ENCODE measurements at places on chromosomes 3 and 15. TPM values are rescaled to one million over a fixed set of nuclear protein-coding genes. Genes with fewer than 3 reads are reported as not detected.

TIPARP gene
- total RNA-seq = 56.5 TPM

TGM4 gene
- not detected for total RNA-seq

GRCh38 chr15:71529361-71529760 lies 281.0 kb upstream of the NR2E3 start:
- DNase-seq = no peak

- DNase-seq = no peak
Observed at GRCh38 chr15:64858021-64858575, 16.4 kb downstream of the PLEKHO2 start.

STX19 gene
- total RNA-seq = not detected

- DNase-seq = no peak
Observed at GRCh38 chr3:98564282-98565005, 29.0 kb downstream of the CPOX start.

DNA sequence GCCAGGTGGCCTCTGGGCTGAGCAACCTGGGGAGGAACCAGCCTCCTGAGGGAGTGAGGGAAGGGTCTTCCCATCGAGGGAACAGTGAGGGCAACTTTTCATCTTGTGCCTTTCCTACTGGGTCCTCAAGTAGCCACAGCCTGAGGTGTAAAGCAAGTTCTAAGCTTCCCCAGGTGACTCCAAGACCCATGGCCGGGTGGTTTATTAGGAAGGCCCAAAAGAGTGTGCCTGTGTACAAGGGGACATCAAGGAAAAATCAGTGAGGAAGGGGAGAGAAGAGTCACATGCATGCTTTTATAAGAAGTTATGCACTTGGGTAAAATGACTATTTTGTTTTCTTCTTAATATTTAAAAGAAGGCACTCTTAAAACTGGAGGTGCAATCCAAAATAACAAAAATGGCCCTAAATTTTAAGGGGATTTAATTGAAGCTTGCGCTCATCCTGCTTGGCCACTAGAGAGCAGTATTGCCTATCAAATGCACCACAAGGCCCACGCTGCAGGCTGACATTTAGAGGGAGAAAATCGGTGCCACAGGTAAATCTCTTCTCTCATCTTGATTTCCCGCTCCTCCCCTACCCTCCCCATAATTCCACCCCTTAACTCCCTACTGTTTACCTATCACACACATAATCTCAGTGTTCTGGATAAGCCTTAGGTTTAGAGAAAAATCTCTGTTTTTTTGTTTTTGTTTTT lies 6.7 kb downstream of the NANOGP8 start:
- DNase-seq = peak; percentile 41

GP5 gene
- 0.24 TPM for total RNA-seq

- DNase-seq = no peak
Observed at GRCh38 chr3:111589303-111590142, 5.6 kb downstream of the ZBED2 start.

GRCh38 chr3:36991923-36992805 lies 767 bp downstream of the EPM2AIP1 start:
- DNase-seq = peak; percentile 30

Measured in uterus (tissue), 4 donors.